ENCODE measurements at places on chromosomes 7 and 10. TPM values are rescaled to one million over a fixed set of nuclear protein-coding genes. Genes with fewer than 3 reads are reported as not detected.

The ZNF425 gene
- total RNA-seq = 2.0 TPM

The CYP2E1 gene
- total RNA-seq = not detected

The IKZF1 gene
- total RNA-seq = 0.20 TPM

The NKX1-2 gene
- not detected for total RNA-seq

Measured in endothelial cell of umbilical vein (primary cell).